ENCODE measurements at places on chromosomes 6 and 20.

DNA sequence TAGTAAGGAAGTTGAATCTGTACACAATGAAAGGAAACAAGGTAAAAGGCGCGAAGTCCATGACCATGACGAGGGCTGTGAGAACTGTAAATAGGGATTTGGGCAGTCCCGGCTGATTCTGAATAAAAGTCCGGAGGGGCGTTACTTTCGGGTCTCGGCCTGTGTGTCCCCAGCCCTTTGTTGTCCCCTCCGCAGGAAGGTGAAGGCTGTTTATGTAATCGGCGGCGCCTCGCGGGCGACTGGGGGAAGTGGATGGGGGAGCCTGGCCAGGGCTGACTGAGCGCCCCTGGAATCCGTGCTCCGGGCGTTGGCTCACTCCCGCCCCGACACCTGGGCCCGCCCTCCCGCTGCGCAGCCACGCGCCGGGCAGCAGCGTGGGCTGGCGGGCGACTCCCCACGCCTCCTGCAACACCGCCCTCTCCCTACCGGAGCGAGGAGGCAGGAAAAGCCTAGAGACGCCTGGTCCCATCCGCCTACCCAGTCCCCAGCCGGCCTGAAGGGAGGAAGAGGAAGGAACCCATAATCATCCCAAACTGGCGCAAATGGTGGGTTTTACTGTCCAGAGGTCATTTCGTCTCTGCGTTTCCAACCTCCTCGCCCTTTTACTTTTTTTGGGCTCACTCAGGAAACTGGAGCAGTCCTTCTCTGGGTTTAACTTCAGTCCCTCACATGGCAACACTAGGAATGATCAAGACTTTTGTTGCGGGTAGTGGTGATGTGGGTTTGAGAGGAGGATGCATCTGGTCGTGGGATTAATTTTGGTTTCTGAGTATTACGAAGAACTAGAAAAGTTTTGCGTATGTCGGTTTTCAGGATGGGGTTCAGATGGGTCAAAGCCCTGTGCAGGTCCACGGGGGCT lies 12.1 kb downstream of the TRIM31 start:
- no peak for DNase-seq

DNA sequence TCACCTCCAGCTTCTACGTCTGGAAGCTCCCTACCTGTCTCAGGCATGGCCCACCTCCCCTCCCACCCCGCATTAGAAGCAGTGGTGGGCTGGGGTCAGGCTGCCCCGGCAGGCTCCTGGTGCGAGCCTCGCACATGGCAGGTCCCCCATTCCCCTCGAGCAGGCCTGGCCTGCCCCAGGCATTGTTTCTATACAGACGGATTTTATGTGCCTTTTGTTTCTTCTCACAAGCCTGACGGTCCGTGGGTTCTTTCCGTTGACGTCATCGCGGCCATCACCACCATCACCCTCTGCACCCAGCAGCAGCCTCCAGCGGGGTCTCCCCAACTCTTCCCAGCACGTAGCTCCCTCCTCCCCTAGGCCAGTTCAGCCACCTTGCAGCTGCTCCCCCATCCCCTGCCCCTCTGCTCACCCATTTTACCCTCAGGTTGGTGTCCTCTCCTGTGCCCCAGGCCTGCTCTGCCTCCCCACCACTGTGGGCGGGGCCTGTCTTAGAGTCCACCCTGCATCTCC lies 4.6 kb downstream of the CST7 start:
- no peak for DNase-seq

DNA sequence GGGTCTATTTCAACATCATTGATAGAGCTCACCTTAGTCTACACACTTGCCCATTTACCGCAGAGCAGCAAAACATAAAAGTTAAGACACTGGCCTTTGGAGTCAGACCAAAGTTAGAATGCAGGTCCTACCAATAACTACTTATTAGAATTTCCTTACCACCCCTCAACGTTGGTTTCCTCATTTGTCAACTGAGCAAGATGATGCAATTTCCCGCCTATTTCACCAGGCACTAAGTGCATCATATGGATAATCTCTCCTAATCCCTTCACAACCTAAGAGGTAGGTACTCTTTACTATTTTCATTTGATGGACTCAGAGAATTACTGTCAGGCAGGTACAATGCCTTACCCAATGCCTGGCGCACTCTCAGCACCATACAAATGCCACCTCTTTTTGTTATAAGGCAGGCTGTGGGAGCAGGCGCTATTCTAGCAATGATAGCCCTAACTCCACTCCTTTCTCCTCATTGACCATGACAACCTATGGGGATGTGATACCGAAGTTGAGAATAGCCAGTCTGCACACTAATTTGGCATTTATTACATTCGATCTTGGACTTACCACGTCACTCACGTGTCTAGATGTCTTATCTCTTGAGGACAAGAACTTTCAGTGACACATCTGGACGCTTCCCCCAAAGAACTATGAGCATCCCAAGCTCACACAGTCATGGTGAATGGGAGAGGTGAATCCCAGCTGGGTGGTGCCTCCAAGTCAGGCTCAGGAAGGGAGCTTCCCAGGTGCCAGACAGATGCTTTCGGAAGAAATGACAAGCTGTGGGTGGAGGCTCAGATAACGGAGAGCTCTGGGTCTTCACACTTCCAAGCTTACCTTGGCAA lies 128.1 kb upstream of the STMND1 start:
- DNase-seq: no peak

DNA sequence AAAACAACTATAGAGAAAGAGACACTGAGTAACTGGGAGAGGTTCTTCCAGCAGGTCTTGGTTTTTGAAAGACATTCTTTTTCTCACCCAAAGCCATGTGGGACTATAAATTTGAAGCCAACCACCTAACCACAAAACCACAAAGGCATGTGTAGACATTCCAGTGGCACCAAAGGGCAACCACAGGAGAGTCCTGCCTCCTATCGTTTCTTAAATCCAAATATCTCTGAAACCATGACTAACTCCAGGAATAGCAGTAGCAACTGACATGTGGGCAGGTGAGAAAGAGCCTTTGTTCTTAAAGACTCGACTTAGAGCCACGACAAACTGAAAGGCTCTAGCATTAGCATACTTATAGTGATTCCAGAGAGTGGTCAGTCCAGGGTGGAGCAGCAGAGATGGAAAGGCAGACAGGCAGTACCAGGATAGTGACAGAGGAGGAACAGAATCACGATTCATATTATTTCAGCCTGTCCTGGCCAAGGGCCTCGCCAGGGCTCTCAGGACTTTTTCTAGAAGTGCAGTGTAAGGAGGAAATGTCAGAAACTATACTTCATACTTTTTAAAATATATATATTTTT lies 9.4 kb upstream of the COL9A1 start:
- DNase-seq: no peak

DNA sequence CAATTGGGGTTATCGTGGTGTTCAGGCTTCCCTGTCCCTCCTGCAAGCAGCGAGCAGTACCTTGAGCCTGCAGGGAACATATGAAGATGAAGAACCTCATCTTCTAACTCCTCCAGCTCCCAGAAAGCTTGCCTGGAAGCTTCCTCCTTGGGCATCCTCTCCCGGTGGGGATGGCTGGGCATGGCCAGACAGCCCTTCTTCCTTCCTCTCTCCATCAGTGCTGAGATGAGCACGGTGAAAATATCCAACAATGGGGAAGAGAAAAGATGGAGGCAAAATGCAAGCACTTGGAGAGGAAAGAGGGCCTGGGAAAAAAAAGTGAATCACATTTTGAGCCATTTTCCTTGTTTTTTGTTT lies 107.7 kb upstream of the FOXA2 start:
- no peak for DNase-seq

DNA sequence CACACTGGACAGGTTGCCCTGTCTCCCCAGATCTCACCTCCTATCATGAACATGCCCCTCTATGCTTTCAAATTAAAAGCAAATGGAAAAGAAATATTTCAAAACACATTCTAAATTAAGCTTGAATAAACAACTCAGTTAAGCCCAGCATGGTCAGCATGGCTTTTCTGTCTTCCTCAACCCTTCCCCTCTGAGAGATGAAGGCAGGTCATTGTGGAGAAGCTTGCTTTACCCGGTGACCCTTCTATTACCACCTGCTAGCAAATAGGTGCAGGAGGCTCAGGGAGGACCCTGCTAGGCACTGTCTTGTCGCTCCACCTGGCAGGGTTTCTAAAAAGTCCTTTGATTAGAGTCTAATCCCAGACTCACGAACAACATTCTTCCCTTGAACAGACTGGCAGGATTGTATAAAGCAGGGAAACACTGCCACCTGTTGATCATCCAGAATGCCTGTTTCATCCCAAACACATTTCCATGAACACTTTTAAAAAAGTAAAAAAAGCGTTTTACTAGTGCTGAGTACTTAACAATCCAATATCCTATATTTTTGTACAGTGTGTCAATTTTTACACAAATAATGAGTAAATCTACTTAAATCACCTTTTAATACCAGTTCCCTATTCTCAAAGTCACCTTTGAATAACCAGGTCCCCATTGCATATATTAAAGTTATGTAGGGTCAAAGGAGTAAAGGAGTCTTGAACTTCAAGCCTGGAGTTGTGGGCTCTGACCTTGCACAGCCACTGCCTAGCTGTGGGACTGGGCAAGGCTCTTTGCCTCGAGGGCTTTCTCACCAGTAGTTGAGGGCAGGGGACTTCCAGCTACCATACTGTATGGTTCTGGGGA lies 75.5 kb downstream of the GPR6 start:
- DNase-seq: peak; percentile 67

- no peak for DNase-seq
These were observed 35.8 kb upstream of the ZNF831 start for GRCh38 chr20:59127839-59128238.

DNA sequence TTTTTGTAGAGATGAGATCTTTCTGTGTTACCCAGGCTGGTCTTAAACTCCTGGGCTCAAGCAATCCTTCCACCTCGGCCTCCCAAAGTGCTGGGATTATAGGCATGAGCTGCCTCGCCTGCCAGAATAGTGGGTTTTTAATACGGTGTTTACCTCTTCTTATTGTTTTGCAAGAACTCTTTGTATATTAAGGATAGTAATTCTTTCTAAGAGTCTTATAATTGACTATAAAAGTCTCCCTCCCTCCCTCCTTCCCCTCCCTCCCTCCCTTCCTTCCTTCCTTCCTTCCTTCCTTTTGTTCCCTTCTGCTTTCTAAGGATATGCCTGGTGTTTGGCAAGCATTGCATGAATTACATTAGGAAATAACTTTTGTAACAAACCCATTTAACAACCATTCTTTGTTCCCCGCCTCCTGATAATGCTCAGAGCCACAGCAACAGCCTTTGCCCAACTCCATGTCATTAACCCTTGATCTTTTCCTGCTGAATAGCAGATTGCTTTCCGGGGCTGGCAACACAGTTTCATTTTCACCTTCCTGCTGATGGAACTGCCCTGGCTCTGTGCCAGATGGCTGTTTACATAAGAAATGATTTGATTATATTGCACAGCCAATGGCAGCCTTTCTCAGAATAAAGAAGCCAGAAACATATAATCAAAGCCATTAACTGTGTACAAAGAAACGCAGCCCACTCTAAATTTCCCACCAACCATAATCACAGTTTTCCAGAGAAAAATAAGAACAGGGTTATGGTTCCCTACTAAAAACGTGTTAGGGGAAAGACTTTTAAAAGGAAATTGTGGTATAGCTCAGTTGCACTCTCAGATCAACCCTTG lies 143.7 kb upstream of the PTPN1 start:
- peak; percentile 62 for DNase-seq

- no peak for DNase-seq
These were observed 563.3 kb upstream of the MAP3K7 start for GRCh38 chr6:91149956-91150705.

DNA sequence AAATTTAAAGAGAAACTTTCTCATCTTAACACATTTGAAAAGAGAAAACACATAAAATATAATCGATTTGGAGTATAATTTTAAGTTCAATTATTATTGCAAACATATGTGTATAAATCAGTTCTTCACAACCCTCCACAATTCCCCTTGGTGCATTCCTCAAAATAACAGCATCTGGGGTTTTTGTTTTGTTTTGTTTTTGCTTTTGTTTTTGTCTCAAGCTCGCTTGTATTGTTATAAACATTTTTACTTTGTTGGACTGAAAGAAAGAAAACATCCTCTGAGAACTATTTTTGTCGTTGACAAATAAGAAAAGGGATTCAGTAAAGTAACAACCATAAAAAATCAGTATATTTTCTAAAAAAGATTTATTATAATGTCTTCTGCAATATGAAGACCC lies 60.2 kb upstream of the HIVEP1 start:
- DNase-seq: no peak

GRCh38 chr6:131001945-131002660 lies 60.9 kb downstream of the EPB41L2 start:
- DNase-seq: no peak

- no peak for DNase-seq
These were observed 38.0 kb downstream of the RWDD2A start for GRCh38 chr6:83231146-83231545.

DNA sequence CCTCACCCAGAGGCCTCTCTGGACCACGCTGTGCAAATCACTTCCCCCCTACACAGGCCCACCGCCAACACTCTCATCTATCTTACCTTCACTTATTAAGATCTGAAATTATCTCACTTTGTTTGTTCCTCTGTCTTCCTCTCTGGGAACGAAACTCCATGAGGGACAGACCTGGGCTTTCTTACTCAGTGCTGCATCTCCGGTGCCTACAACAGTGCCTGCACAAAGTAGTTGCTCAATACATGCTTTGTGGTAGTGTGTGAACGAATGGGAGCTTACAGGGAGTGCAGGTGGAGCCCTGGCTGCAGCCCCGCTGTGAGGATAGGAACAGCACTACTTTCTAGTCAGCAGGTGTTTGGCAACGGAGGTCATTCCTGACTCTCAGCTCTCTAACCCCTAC lies 5.3 kb downstream of the CASS4 start:
- no peak for DNase-seq
